ENCODE measurements at places on chromosomes 13 and 19. TPM values are rescaled to one million over a fixed set of nuclear protein-coding genes. Genes with fewer than 3 reads are reported as not detected.

The ZNF888 gene
- 0.03 TPM for total RNA-seq

The PPM1N gene
- total RNA-seq: 0.34 TPM

The TTC9B gene
- 0.73 TPM for total RNA-seq

The NACC1 gene
- 126 TPM for total RNA-seq

The IGFL2 gene
- not detected for total RNA-seq

The CBY2 gene
- not detected for total RNA-seq

The CACNG6 gene
- 0.23 TPM for total RNA-seq

The ABHD13 gene
- 5.2 TPM for total RNA-seq

The CGB5 gene
- 0.16 TPM for total RNA-seq

The AMER2 gene
- total RNA-seq: not detected

The POU2F2 gene
- 5.4 TPM for total RNA-seq

The KLK2 gene
- total RNA-seq: not detected

The CGB8 gene
- total RNA-seq: 11.3 TPM

The GIPC1 gene
- 231 TPM for total RNA-seq

The BCL3 gene
- total RNA-seq: 4.0 TPM

The AMH gene
- 7.2 TPM for total RNA-seq

The RFPL4A gene
- total RNA-seq: 0.13 TPM

The TMEM59L gene
- total RNA-seq: 1.1 TPM

The GSX1 gene
- not detected for total RNA-seq

The CGB2 gene
- 0.71 TPM for total RNA-seq

The CYP4F2 gene
- 0.63 TPM for total RNA-seq

The RYR1 gene
- total RNA-seq: not detected

The KIR2DL4 gene
- not detected for total RNA-seq
